ENCODE measurements at places on chromosomes 5 and 9. TPM values are rescaled to one million over a fixed set of nuclear protein-coding genes. Genes with fewer than 3 reads are reported as not detected.

- DNase-seq = no peak
- H3K27me3 ChIP-seq = no peaks in the 10 kb centered on the region
- H3K36me3 ChIP-seq = no peaks in the 10 kb centered on the region
- H3K4me3 ChIP-seq = no peak overlapping the region
These were observed 28.8 kb upstream of the FAT2 start for GRCh38 chr5:151619812-151620460.

DNA sequence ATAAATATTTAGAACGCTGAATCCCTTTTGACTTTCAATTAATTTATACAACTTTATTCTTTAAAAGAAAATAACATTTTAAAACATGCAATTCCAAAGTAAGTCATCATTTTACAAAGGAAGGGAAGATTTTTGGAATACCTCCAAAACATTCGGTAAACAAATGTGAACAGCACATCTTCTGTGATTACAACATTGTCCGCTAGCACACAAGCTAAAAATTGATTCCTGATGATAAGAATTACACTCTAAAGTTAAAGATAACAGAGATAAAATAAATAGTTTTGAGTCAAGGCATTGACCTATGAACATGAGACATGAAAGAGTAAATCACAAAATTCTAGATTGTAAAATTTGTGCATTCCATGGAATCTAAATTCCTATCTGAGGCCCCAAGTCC lies 56.2 kb upstream of the TRAF1 start:
- peaks cover 4% of the 10 kb centered on the region for H3K36me3 ChIP-seq
- peaks cover 2% of the 10 kb centered on the region for H3K4me1 ChIP-seq
- DNase-seq = no peak
- H3K27ac ChIP-seq = no peak overlapping the region

DNA sequence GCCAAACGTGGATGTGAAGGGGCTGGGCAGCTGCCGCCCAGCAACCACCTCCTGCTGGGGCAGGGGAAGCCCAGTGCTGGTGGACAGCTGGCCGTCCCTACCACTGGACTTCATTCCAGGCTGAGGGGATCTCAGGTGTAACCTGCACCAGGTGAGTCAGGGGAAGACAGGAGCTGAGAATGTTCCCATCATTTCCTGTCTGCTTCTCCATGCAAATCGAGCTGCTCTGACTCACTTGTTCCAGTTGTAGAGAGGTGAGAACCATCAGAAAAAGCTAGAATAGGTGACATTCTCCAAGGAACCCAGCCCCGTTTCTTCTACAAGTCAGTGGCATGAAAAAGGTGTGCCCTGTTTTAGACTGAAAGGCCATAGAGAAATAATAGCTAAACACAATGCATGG lies 21.8 kb upstream of the BARX1 start:
- H3K4me3 ChIP-seq = no peak overlapping the region
- H3K27ac ChIP-seq = no peak overlapping the region
- peaks cover 18% of the 10 kb centered on the region for H3K27me3 ChIP-seq
- peaks cover 12% of the 10 kb centered on the region for H3K36me3 ChIP-seq
- no peak for DNase-seq
- peaks cover 6% of the 10 kb centered on the region for H3K4me1 ChIP-seq

- peaks cover 3% of the 10 kb centered on the region for H3K36me3 ChIP-seq
- H3K27me3 ChIP-seq = no peaks in the 10 kb centered on the region
- no peak overlapping the region for H3K27ac ChIP-seq
- H3K4me3 ChIP-seq = no peak overlapping the region
- H3K4me1 ChIP-seq = peaks cover 46% of the 10 kb centered on the region
These were observed 52.5 kb downstream of the NR3C1 start for GRCh38 chr5:143350751-143351602.

BSPRY gene
- not detected for total RNA-seq

TPM2 gene
- total RNA-seq = 2,023 TPM

GRCh38 chr9:121141706-121142105 lies 60.0 kb downstream of the RAB14 start:
- H3K4me1 ChIP-seq = no peaks in the 10 kb centered on the region
- no peak for DNase-seq

DNA sequence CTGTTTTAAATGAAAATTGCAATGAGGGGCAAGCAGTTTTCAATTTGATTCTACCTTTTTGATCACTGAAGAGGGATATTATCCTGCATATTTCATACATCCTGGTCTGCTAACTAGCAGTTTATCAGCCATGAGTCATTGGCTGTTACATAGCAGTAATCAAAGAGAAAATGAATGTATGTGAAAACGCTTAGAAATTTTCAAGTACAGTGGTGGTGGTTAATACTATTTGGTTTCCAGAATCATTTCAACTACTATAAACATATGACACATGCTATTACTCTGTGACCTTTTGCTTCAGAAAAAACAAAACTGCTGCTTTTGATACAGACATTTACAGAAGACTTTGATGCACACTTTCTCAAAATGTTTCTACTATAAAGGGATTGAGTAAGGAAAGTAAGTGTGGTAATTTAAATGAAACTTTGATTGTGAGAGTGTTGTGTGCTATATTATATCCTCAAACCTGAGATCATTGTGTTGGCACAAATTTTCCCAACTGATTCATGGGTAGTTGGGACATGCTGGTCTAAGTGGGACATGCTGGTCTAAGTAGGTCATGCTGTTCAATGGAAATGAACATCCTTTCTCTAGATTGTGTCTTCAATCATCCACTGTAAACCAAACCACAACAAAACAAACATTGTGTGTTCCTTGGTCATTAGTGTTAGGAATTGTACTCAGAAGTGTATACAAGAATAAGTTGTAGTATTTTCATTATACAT lies 5.1 kb downstream of the RNF14 start:
- H3K4me3 ChIP-seq = no peak overlapping the region
- peaks cover 27% of the 10 kb centered on the region for H3K36me3 ChIP-seq
- H3K4me1 ChIP-seq = peaks cover 33% of the 10 kb centered on the region
- no peak for DNase-seq
- no peaks in the 10 kb centered on the region for H3K27me3 ChIP-seq
